ENCODE measurements at places on chromosomes 16 and 17.

GRCh38 chr17:77107506-77108433 lies 33.0 kb upstream of the SEC14L1 start:
- peak; percentile 61 for DNase-seq

DNA sequence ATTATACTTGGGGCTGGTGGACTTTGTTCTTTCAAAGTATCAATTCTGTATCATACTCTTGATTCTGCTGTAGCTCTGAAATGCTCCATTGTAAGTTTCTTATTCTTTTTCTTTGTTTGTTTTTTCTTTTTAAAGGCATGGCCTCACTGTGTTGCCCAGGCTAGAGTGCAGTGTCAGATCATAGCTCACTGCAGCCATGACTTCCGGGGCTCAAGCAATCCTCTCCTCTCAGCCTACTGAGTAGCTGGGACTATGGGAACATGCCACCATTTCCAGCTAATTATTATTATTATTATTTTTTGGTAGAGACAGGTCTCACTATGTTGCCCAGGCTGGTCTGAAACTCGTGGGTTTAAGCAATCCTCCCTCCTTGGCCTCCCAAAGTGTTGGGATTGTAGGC lies 38.9 kb upstream of the METTL9 start:
- DNase-seq: no peak

- DNase-seq: no peak
Observed at GRCh38 chr16:22627043-22627442, 116.4 kb downstream of the NPIPB5 start.

DNA sequence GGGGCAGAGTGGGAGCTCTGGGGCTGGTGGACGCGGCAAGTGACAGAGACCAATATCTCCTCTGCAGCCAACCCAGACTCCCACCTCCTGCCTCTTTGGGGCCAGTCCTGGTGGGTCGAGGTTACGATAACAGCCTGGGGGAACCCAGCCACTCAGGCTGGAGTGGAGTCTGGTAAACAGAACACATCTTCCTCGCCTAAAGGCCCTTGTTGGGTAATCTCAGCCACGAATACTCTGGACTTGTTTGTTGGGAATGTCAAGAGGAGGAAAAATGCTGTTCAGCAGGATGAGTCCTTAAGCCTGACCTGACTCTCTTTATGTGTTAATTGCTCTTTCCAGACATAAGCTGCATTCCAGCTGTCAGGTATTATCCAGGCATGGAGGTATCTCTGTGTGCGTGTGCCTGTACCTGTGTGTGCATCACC lies 8.0 kb upstream of the SPNS2 start:
- no peak for DNase-seq

GRCh38 chr16:50228364-50228868 lies 37.9 kb upstream of the ADCY7 start:
- DNase-seq: no peak

- DNase-seq: no peak
Observed at GRCh38 chr16:27639561-27640276, 89.8 kb downstream of the KATNIP start.

DNA sequence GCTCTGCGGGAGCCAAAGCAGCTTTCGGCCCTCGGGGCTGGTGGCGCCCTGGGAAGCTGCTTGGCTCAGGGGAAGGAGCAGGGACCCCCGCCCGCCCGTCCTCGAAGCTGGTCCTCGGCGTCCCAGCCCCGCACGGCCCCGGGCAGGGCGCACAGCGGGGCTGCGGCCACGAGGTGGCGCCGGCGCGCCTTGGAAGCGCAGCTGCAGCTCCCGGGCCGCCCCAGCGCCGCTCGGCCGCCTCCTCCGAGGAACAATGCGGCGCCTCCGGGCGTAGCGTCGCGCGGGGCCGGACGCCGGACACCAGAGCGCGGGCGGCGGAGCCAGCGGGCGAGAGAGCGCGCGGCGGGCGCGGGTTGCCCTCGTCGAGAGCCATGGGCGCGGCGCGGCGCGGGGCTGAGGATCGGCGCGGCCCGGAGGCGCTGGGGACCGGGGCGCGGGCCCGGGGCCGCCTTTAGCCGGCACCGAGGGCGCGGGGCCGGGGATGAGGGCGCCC lies at the start of gene MGAT5B:
MGAT5B (plus strand) TSS at position 229 of the 493 bp plus-strand sequence. CDS start 626 bp downstream, outside the sequence.
- DNase-seq: peak; percentile 74

DNA sequence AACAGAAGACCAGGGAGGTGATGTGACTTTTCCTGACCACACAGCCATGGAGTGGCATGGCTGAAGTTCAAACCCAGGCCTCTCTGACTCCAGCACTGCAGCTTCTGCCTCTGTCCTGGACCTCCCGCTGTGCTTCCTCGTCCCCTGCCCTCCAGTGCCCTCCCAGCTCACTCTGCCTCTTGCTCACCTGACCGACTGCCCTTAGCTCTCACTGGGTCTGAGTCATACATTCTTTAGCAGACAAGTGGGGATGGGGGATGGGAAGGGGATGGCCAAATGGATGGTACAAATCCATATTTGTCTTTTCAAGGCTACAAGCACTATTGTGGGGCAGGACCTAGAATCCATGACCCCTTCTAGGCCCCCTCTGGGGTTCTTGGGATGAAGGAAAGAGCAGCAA lies 33.0 kb downstream of the PITPNM3 start:
- DNase-seq: no peak

DNA sequence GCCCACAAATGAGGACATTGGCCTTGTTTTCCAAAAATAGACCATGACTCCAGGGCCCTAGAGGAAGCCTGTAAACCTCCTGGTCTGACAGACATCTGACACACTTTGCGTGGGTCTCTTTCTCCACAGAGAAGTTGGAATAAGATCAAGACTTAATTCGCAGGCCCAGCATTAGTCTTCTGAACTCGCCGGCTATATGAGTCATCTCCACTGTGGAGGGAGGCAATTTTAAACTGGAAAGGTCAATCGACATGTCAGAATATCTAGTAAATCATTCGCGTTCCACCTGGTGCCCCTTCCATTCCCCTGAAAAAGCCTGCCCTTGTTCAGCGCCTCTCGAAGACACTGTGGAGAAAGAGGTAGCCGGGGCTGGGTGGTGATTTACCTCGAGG lies 140.1 kb downstream of the CLEC16A start:
- DNase-seq: no peak

DNA sequence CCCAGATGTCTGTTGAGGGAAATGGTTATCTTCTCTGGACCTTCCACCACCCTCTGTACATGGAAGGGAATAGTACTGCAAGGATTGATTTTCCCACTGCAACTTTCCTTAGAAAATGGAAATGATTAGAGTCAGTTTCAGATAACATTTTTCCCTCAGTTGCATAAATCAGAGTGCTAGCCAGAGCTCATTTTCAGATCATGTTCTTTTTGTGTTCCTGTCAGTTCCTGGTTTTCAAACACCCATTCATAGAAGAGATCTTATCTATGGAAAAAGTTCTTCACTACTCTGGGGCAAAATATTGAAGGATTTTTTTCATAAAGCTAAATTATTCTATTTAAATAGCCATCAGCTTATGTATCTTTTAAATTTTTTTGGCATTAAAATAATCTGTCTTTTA lies 11.7 kb upstream of the COX10 start:
- DNase-seq: no peak

GRCh38 chr17:35167666-35168065 lies 20.0 kb downstream of the UNC45B start:
- no peak for DNase-seq

- no peak for DNase-seq
Observed at GRCh38 chr16:26765087-26765486, 301.6 kb upstream of the C16orf82 start.

- DNase-seq: no peak
Observed at GRCh38 chr16:48291754-48292153, 44.4 kb upstream of the ABCC11 start.

- DNase-seq: no peak
Observed at GRCh38 chr17:39244016-39244599, 18.4 kb upstream of the STAC2 start.

- DNase-seq: no peak
Observed at GRCh38 chr17:64345689-64346376, 44.8 kb downstream of the PECAM1 start.

DNA sequence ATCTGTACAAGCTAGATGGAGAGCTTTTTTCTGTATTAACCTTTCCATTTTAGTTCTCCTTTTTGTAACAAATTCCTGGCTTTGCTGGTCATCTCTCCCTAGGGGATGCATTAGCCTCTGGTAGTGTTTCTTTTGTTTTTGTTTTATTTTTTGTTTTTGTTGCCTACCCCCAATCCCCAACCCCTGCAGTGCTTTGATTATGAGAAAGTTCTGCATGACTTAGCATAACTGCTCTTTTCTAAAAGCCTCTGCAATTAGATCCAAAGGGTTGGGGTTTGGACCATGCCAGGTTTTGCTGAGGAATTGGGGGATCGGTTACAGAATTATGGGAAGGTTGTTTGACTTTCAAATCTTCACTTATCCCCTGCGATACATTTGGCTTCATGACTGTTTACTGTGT lies 98.2 kb downstream of the ADAMTS18 start:
- DNase-seq: no peak

DNA sequence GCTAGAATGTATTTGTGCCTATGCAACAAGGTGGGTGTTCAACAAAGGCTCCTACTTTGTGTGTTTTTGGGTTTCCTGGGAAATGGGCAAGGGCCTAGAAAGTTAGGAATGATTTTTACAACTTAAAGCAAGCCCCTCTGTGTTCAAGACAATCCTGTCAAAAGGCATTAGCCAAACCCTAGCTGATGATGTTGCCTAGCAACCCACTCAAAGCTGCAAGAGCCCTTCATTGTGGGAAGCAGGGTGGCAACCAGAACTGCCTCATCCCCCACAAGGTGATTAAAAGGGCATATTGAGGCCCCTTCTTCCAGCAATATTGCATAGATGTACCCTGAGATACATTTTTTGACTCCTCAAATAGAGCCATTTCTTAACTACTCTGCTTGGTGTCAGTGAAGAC lies 16.0 kb upstream of the RASL10B start:
- no peak for DNase-seq

DNA sequence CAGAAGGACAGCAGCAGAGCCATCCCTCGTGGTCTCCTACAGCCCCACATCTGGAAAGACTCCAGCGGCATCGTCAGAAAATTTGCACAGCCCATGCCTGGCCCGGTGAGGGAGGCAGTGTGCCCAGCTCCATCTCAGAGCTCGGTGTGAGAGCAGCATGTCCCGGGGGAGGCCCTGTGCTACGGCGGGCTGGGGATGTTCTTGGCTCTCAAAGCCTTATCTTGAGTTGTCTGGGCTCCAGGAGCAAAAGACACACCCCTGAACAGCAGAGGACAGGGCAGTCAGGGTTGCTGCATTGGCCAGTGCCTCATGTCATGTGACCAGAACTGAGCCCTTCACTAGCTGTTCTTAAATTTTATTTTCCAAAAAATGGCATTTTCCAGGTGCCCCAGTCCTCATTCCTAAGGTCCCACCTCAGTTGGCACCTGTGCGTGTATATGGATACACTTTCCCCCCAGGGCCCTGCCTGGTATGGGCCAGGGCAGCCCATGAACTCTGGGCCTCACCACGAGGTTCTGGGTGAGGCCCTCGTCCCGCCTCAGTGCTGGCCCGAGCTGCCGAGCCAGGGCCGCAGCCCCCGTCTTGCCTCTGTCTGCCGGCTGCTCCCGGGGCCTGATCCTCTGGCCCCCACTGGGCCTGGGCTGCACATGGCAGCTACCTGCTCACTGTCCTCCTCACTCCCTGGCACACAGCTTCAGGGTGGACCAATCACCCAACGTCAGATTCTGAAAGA lies 3.0 kb downstream of the NUDT16L1 start:
- no peak for DNase-seq

DNA sequence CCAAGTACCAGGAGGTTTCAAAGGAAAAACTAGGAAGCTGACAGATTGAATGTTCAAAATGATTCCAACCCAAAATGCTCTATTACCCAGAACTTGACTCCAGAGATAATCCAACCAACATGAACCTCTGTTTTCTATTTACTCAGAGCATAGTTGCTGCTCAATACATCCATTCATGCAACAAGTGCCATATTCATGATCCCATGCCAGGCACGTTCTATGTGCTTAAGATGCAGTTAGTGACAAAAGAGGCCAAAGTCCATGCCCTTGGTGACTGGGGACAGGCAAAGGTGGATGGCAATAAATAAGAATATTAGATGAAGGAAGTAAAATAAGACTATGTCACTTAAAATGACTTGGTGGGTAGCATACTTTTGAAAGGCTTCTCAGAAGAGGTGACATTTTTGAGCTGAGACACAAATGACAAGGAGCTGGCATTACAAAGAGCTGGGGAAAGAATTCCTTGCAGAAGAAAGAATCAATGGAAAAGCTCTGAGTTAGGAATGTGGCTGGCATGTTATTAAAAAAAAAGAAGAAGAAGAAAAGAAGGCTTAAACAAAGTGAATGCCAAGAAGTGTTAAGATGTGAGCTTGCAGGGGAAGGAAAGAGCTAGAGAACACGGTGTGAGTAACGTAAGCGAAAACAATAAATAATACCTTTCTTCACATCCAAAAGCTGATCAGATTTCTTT lies 34.5 kb downstream of the TOX3 start:
- DNase-seq: no peak

DNA sequence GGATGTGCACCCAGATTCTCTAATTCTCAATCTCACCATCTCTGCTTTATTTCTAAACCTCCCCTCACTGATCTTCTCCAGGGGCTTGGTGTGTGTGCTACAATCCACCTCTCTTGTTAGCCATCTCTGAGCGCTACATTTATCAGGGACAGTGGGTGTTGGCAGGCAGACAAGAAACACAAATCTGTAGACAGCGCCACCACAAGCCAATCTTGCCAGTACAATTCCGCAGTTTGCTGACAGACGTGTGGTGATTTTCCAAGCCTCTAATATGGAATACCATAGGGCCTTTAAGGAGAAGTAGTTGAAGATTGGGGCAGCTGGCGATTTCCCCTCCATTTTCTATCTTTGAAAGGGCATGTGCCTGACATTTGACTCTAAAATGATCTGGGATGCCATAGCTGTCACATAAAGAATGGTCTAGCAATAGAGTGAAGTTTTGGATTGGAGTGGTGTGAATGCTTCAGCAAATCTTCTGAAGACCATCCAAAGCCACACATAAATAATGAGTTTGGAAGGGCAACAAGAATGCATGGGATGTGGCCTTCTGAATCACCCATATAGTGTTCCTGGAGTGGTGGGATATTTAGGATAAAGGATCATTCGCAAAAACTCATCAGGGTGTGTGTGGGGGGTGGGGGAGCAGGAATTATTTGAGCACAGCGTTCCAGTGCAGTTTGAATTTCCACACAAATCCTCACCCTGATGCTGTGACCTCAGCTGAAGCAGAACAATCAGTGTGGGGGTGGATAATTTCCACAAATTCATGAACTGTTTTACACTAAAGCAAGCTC lies 12.0 kb upstream of the ANKFN1 start:
- no peak for DNase-seq

DNA sequence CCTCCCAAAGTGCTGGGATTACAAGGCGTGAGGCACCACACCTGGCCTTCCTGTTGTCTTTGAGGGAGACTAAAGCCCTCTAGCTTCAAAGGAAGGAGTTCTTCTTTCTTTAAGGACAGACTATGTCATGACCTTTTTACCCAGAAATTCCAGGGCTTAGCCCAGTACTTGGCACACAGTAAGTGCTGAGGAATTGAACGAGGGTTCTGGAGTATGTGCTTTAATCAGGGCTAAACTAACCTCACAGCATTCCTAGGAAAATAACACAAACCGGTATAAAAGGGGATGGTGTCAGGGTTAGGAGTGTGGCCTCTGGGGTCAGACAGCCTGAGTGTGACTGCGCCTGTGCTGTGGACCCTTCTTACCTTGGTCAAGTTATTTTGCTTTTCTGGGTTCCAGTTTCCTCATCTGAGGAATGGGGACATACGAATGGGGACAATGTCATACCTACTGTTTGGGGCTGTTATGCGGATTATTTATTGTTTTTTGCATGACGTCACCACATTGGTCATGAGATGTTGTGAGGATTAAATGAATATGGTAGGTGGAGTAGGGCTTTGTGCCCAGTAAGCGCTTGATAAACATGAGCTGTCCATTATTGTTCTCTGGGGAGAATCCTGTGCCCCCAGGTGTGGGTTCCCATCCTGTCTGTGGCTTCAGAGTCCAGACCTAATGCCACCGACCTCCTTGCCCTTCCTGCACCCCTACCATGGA lies 21.9 kb downstream of the KSR1 start:
- no peak for DNase-seq

Data from activated CD4-positive, alpha-beta T cell treated with anti-CD3 and anti-CD28 coated beads for 4 hours (primary cell).